ENCODE measurements at places on chromosomes 4 and X. TPM values are rescaled to one million over a fixed set of nuclear protein-coding genes. Genes with fewer than 3 reads are reported as not detected.

The CACNA1F gene
- total RNA-seq: 0.72 TPM

The SLC49A3 gene
- total RNA-seq: 0.38 TPM

GRCh38 chr4:111400741-111401140 lies 744.5 kb upstream of the FAM241A start:
- DNase-seq: no peak

The TNIP3 gene
- 3.3 TPM for total RNA-seq

The SYTL5 gene
- not detected for total RNA-seq

DNA sequence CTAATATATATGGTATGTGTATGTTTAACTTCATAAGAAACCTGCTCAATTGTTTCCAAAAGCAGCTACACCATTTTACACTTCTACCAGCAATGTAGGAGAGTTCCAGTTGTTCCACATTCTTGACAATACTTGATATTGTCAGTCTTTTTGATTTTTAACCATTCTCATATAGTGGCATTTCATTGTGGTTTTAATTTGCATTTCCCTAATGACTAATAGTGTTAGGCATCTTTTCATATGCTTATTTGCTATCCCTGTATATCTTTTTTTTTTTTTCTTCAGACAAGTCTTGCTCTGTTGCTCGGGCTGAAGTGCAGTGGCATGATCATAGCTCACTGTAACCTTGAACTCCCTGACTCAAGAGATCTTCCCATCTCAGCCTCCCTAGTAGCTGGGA lies 58.2 kb upstream of the TRIM2 start:
- DNase-seq: no peak

GRCh38 chr4:120865985-120866384 lies 56.5 kb downstream of the PRDM5 start:
- DNase-seq: no peak

GRCh38 chr4:44056721-44057151 lies 391.9 kb downstream of the KCTD8 start:
- DNase-seq: no peak

The PRSS12 gene
- not detected for total RNA-seq

The CDX4 gene
- not detected for total RNA-seq

GRCh38 chrX:42524379-42524778 lies 253.6 kb downstream of the PPP1R2C start:
- DNase-seq: no peak

- no peak for DNase-seq
Measured at GRCh38 chr4:182825003-182825402, 92.2 kb downstream of the DCTD start.

The SOX3 gene
- total RNA-seq: not detected

GRCh38 chr4:164012396-164013027 lies 518.0 kb downstream of the TMA16 start:
- no peak for DNase-seq

Data from activated naive CD8-positive, alpha-beta T cell treated with anti-CD3 and anti-CD28 coated beads for 36 hours (primary cell).